ENCODE measurements at places on chromosomes 2 and 18.
A peak's percentile ranks its signal among the peaks of the same experiment; 100 is the strongest.

GRCh38 chr2:201261906-201262305 lies 1.6 kb downstream of the CASP8 start:
- no peak for DNase-seq

- no peak for DNase-seq
Observed at GRCh38 chr18:45050712-45051601, 370.3 kb downstream of the SETBP1 start.

DNA sequence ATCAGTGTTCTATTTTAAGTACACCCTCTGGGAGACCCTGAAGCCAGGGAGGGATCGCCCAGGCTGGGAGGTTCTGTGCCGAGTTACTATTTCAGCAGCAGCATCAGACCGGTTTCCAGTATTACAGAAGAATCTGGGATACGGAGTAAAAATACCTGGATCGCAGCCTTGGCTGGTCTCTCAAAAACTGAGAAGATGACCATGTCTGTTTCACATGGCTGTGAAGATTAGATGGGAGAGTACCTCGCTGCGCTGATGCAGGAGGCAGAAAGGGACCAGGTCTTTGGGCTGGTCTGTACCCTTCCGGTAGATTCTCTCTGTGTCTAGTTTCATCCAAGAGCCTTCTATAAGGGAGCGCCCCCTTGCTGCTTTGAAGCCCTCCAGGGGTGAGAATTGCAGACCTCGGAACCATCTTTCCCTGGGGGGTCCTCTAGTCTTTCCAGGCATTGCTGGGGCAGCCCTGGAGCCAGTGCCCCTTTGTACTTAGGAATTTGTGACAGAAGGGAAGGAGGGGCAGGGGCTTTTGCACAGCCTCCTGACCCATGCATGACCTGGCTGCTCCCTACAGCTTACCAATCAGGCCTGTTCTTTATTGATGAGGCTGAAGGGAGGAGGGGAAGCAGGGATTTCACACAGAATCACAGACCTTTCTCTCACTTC lies 56.3 kb upstream of the MAPRE3 start:
- DNase-seq, result no peak

GRCh38 chr18:75029481-75029880 lies 179.5 kb downstream of the PTGR3 start:
- DNase-seq, result no peak

DNA sequence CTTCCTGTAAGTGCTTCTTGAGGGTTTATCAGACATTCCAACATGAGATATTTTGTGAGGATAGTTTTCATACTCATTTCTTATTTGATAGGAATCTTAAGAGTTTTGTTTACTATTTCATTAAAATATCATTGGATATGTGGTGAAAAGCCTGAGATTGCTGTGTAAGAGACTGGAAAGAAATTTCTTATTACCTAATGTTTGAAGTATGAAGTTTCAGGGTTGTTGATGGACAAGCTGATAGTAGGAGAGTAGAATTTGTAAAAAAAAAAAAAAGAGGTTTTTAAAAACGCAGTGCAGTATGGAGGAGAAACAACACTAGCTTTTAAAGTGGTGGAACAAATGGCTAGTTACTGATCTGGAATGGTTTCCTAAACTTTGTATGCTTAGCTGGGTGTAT lies 7.7 kb downstream of the EPB41L5 start:
- no peak for DNase-seq

GRCh38 chr2:24855022-24855622 lies 61.9 kb downstream of the CENPO start:
- DNase-seq, result no peak

GRCh38 chr18:54983041-54983686 lies 23.9 kb upstream of the CCDC68 start:
- peak; percentile 71 for DNase-seq

- DNase-seq, result no peak
Observed at GRCh38 chr2:54348646-54349045, 92.6 kb upstream of the TSPYL6 start.

- DNase-seq, result no peak
Observed at GRCh38 chr2:9326975-9327374, 96.4 kb downstream of the ITGB1BP1 start.

DNA sequence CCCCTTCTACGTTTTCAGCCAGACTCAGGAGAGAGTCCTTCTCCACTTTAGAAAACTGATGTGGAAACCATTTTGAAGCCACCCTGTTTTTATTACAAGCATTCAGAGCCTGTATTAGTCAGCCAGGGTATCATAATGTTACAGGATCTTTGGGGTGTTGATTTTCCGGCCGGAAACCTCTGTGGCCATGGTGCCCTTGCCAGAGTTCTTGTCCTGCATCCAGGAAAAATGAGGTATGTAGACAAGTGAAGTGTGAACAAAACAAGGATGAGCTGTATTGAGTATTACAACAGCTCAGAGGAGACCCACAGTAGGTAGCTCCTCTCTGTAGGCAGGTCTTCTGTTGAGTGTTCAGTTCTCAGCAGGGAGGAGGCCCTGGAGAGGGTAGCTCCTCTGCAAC lies 241.0 kb upstream of the COPS8 start:
- DNase-seq, result no peak

DNA sequence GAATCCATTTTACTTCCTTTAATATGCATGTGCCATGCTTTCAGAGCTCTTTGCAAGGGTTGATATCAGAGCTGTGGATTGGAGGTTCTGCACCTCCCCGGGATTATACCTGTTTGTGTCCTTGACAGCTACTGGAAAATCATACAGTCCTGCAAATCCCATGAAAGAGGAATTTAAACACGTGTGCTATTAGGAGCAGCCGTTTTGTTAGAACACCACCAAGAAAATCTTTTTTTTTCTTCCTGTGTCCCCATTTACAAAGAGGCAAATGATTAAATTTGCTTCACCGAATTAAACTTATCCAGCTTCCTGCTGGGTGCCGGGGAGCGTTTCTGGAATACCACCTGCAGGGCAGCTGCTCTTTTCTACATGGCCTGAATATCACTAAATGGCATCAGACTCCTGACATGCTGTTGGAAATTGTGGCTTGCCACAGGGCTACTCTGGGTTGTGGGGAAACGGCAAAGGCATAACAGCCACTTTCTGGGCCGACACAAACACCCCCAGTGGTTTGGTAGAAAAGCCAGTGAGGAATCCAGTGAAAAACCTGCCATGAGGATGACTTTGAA lies 23.4 kb upstream of the SOX11 start:
- DNase-seq, result no peak

GRCh38 chr2:172231508-172231907 lies 128.8 kb upstream of the DLX2 start:
- no peak for DNase-seq

DNA sequence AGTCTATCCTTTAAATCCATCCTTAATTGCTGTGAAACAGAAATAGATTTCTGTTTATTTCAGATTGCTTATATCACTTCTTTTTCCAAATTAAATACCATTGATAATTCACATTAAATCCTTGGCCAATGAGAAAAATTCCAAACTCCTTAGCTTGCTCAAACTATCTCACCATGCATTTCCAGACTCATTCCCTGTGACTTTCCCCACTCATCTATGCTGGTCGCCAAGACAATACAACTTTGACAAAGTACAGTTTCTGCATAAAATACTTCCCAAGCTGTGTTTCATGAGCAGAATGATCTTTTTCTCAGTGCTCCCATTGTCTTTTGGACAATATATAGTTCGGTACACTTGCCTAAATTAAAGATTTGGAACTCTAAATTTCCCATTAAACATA lies 575.6 kb downstream of the CPS1 start:
- no peak for DNase-seq

DNA sequence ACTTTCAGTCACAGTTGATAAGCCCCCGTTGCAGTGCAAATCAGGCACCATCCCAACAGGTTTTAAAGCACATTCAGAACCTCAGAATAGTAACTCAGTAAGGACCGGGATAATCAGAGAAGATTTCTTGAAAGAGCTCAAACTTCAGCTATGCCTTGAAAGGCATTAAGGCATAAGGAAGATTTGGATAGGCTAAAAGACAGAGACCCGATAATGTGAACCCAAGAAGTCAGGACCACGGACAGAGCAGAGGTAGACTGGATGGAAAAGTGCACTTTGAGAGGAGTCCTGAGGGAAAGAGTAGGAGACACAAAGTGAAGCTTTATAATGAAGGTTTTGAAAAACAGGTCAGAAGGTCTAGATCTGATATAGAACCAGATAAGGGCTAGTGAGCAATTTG lies 36.9 kb upstream of the KLF7 start:
- DNase-seq, result peak; percentile 30

DNA sequence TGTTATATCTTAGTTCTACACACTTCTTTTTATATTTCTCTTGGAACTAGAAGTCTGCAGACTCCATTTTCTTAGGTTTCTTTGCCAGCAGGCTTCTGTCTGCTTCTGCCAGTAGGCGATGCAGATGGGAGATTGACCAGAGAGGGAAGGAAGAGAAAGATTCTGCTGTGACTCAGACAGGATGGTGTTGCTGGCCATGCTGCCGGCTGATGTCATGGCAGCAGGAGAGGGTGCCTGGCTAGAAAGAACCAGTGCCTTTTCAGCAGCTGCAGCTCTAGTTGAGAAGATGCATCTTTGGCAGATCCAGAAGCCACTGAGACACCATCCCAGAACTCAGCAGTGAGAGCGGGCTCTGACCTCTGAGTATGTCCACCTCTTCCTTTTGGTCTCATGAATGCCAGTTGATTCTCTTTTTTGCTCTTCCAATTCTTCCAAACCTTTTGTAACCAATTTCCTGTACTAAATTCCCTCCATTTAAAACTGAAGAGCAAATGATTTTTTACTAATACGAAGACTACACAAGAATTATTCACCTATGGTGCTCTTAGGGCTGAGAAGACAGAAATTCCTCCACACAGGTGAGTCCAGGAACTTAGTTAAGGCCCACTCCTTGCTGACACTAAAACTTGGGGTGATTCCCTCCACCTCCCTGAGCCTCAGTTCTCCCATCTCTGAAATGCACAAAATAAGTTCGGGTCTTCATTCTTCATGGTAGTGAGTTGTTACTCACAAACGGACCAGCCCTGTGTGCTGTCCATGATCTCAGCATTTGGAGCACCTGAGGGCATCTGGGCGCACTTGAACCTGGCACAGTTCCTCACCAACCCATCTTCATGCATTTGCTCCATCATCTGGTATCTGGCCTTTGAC lies 200.7 kb downstream of the MYCN start:
- DNase-seq, result no peak

DNA sequence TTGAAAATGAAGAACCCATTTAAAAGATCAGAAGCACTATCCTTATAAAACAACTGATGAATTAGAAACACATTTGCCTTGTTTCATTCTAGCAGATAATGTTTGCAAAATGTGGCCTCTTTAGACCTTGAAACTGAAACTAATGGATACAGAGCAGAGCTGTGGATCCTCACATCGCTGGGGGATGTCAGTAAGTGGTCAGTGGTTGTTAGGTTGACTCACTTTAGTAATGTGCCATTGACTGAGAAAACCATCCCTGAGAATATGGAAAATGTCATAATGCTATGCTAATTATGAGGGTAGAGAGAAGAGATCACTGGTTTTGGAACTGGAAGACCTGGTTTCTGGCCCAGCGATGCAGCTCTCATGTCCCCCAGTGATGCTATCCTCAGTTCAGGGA lies 176.7 kb downstream of the MYO1B start:
- DNase-seq, result no peak

GRCh38 chr2:208638059-208638458 lies 231.5 kb downstream of the PTH2R start:
- DNase-seq, result peak; percentile 27

- no peak for DNase-seq
Observed at GRCh38 chr2:112182581-112183034, 44.4 kb downstream of the FBLN7 start.

DNA sequence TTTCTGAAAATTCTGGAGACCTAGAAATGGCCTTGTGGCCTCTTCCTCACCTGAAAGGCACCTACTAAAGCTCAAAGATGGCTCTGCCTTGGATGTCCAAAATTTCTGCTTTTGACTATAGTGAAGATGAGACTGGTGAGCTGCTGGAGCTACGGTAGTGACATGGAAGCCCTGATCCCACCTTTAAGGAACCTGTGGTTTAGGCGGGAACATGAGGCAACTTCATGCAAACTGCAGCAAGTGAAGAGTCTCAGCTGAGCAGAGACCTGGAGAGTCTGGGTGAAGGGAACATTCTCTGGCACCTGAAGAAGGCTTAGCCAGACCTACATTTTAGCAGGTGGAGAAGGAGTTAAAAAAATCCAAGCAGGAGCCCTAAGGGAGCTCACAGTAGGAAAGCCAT lies 40.0 kb downstream of the GORASP2 start:
- no peak for DNase-seq

DNA sequence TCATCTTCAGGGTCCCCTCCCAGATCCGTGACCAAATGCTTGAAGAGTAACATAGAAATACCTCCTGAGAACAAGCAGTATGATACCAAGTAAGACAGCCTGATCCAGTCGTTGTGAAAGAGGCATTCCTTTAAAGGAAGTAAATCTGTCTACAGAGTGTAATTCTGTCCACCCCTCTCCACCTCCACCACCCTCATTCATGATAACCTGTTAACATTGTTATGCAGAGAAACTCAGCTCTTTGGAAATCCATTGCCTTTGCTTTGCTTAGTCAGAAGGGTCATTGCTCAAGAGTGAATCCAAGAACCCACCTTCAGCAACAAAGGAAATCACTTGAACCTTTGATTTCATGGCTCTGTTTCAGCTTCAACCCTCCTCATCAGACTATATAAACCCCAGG lies 155.6 kb downstream of the CYP26B1 start:
- no peak for DNase-seq

DNA sequence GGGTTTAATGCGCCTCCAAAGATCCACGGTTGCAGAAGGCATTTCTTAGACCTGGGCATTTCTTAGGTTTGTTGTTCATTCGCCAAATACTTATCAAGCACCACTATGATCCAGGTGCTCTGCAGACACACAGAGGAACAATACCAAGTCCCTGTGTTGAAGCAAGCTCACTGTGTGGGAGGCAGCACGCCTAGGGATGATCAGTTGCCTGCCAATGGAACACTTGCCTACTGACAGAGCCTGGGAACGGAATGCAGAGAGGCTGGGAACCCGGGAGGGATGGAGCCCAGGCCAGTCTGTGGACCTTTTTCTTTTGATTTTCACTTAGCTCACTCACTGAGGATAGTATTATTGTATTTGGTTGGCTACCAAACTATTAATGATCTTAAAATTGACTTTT lies 1.9 kb upstream of the GRP start:
- DNase-seq, result no peak

GRCh38 chr2:86807468-86808275 lies 17.0 kb upstream of the CD8A start:
- DNase-seq, result peak; percentile 84

GRCh38 chr2:154568413-154568812 lies 130.1 kb upstream of the KCNJ3 start:
- DNase-seq, result no peak

GRCh38 chr2:705971-706511 lies 28.8 kb upstream of the TMEM18 start:
- DNase-seq, result no peak

DNA sequence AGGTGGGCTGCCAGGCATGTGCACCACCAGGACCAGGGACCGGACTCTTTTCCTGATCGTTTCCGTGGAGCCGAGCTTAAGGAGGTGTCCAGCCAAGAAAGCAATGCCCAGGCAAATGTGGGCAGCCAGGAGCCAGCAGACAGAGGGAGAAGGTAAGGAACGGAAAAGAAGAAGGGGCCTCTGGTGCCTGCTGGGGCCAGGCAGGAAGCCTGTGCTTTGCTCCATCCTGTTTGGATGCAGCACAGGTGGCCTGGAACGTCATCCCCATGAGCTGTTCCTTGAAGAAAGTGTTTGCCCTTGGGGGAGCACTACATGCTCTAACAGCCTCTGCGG lies 33.9 kb downstream of the CNGA3 start:
- DNase-seq, result no peak

- DNase-seq, result no peak
Observed at GRCh38 chr2:78561876-78562275, 463.6 kb upstream of the REG3G start.
